ENCODE measurements at places on chromosomes 7 and 10.
A peak's percentile ranks its signal among the peaks of the same experiment; 100 is the strongest.

DNA sequence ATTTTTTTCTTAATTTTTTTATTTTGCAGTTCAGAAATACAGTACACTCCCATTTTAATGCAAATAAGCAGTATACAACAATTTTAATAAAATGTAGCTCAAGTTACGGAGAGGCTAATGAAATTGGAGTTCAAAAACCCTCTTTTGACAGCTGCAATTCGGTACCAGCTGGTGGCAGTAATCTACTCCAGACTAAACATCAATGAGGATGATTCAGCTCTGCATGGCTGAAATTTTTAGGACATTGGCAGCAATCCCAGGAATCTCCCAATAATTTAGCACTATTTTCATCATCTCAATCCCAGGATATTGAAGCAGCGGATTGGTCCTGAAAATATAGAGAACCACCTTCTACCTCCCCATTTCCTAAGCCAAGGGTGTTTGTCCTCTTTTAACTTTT, 278.8 kb downstream of the CACNA2D1 start:
- DNase-seq: no peak

DNA sequence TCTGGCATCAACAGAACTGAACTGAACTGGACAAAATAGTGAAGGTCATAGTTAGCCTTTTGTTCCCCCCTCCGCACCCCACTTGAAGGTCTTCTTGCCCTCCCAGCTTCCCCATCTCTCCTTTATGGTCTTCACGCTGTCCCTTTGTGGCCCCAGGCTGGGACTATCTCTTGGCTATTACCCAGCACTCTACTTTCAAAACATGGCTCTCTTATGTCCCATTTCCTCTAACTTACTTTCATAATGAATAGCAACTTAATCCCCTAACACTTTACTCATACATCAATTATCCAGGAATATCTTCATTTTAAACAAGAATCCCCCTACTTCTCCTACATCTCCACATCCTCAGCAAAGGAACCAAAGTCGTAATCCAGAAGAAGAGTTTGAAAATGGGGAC, 135.3 kb upstream of the ITGB1 start:
- no peak for DNase-seq

DNA sequence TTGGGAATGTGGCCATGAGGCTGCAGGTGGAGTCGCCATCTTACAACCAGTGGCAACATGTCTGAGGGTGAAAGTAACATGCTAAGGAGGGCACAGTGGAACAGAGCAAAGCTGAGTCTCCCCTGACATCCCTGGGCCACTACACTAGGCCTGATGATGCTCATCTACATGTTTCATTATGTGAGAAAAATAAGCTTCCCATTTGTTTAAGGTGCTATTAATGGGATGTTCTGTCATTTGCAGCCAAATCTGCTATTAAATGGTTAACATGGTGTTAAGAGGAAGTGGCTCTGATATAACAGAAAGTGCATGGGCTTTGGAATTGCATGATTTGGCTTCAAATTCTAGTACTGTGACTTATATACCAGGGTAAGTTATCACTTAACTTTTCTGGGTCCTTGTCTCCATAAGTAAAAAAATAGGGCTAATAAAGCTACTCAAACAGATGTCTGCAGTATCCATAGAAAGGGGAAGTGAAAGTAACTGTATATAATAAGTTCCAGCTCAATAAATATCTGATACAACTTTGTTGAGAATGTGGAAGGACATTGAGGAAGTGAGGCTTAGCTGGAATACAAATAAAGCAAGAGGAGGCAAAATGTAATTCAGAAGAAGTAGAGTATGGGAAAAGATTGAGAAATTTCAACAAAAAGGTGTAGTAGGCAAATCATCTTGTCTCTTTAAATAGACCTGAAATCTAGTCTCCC, 158.9 kb downstream of the RTKN2 start:
- DNase-seq: no peak

GRCh38 chr10:62643606-62644587, 160.6 kb upstream of the ADO start:
- DNase-seq: no peak

- DNase-seq: no peak
These were observed 10.6 kb upstream of the LYZL2 start for GRCh38 chr10:30639946-30640786.

GRCh38 chr10:14566498-14566897, 208.2 kb downstream of the FAM107B start:
- no peak for DNase-seq

GRCh38 chr10:87685832-87686574, 26.3 kb downstream of the PAPSS2 start:
- DNase-seq: no peak

GRCh38 chr10:77428691-77429395, 208.8 kb downstream of the KCNMA1 start:
- DNase-seq: peak; percentile 64

DNA sequence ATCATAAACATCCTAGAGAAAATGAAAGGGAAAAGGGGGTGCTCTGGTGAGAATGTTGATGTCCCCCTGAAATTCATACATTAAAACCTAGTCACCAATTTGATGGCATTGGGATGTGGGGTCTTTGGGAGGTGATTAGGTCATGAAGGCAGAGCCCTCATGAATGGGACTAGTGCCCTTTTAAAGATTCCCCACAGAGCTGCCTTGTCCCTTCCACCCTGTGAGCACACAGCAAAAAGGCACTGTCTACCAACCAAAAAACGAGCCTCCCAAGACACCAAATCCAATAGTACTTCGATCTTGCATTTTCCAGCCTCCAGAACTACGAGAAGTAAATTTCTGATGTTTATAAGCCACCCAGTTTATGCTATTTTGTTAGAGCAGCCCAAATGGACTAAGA, 47.6 kb downstream of the OSBPL3 start:
- DNase-seq: no peak

GRCh38 chr10:102185811-102186527, 33.8 kb downstream of the NOLC1 start:
- DNase-seq: no peak

DNA sequence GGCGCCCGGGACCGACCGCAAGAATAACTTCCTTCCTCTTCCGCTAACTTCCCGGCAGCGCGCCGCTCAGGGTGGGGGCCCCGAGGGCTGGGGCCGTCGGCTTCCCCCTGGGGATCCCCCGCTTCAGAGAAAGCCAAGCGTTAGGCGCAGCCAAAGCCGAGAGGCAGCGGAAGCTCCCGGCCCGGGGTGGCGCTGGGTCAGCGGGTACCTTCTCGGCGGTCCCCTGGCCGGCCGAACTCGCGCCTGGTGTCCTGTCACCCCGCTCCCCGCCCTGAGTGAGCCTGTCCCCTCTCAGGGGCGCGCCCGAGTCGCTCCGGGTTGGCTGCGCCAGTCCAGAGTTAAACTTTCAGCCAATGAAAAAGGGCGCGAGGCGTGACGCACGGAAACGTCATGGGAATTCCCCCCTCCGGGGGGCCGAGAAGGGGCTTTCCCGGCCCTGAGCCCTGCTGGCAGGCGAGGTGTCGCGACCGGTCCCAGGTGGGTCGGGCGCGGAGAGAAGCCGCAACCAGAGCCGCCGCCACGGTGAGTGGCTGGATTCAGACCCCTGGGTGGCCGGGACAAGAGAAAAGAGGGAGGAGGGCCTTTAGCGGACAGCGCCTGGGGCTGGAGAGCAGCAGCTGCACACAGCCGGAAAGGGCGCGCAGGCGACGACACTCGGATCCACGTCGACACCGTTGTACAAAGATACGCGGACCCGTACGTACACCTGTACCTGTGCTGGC, 1.3 kb upstream of the NFKB2 start:
- DNase-seq: peak; percentile 97

DNA sequence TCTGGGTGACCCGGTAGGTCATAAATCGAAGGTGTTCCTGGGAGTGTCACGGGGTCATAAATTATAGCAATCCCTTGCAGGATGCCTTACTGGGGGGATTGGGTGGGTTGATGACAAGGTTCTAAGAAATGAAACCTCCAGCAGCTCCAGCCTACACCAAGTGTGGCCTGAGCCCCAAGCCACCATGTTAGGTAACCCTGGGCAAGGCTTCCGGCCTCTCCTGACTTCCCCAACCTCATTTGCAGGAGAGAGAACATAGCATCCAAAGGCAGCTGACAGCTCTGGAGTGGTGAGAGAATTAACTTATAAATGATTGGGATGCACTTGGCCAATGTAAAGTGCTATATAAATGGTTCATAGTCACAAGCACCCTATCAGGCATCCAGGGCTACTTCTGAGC, 52.8 kb upstream of the TMEM273 start:
- no peak for DNase-seq

GRCh38 chr7:80002865-80003264, 131.8 kb upstream of the GNAI1 start:
- no peak for DNase-seq

- DNase-seq: no peak
These were observed 95.1 kb downstream of the NPY start for GRCh38 chr7:24378871-24379616.

- no peak for DNase-seq
These were observed at the start of gene FGF8 for GRCh38 chr10:101775273-101776160. TSS of gene FGF8 (minus strand) at chr10:101776114. CDS start at chr10:101775900, 214 bp downstream.

DNA sequence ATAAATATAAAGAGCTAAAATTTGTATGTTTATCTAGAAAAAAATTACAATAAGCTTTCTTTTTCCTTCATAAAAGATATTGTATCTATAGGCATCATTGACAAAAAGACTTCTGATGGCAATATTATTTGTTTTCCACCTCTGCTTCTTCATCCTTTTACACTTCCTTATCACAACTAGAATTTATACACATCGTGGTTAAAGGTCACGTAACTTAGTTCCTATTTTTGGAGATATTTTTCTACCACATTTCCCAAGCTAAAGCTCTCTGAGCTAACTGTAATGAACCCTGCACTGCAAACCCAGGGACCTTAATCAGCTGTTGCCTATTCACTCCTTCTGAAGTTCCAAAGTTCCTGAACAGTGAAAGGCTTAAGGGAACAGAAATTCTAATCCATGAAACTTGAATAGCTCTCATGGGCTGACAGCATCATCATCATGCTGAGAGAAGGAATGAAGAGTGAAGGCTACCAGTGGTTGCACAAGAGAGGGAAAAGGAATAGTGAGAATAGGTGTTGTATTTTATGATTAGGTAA, 106.1 kb upstream of the SLC13A1 start:
- DNase-seq: no peak

DNA sequence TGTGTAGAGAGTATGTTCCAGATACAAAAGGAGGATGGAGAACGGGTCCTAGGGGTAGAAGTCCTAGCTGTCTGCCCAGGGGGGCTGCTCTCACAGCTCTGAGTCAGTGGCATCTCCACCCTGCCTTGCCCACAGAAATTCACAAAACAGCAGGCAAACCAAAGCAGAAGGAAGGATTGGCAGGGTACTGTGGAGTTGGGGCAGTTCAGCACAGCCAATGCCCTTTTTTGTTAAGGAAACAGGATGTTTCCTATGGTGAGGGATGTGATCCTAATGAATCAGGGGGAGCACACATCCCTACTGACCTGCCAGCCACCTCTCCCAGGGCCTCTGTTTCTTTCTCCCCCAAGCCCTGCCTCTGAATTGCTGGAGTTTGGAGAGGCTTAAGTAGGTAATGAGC, 457.6 kb downstream of the PLXNA4 start:
- DNase-seq: no peak

DNA sequence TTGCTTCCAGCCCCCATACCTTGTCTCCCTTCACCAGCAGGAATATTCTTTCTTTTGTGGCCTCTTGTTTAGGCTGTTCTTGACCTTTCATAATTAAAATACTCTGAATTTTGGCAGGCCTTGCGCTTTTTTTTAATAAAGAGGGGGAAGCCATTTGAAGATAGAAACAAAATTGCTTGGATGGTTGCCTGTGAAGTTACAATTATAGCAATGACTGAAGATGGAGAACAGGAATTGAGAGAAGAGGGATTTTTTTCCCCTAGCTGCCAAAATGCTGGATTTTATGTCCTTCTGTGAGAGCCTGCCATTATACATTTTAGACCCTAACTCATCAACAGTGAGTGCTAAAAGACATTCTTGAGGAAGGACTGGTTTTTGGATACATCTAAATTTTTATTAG, 24.8 kb downstream of the FGFBP3 start:
- DNase-seq: no peak

DNA sequence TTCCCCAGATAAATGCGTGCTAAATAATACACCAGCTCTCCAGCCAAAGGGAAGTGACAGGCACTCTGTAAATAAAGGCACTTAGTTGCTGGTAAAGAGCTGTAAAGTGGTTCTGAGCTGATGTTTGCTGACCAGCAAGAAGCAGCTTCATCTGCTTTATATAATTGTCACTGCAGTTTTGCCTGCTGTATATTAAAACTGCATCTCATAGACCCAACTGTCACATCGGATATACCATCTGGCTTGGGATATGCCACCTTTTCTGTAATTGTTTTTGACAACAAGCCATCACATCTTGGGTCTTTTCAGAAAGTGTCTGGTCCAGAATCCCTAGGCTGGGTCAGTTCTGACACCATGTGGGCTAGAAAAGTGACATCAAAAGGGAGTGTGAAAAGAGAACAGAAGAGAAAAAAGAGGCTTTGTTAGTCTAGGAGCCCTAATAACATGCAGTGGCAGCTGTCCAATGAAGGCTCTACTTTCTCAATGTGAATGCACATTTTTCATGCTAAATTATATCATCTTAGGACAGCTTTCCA, 697.6 kb downstream of the KCNMA1 start:
- no peak for DNase-seq

All from right atrium auricular region (tissue), 2 donors.